Activated CD4-positive, alpha-beta T cell treated with anti-CD3 and anti-CD28 coated beads, Interleukin-2, amount 10 ng/mL, durations not matched to agents 7 days and 5 days (primary cell): ENCODE measurements at places on chromosomes 1 and 21.
A peak's percentile ranks its signal among the peaks of the same experiment; 100 is the strongest.

DNA sequence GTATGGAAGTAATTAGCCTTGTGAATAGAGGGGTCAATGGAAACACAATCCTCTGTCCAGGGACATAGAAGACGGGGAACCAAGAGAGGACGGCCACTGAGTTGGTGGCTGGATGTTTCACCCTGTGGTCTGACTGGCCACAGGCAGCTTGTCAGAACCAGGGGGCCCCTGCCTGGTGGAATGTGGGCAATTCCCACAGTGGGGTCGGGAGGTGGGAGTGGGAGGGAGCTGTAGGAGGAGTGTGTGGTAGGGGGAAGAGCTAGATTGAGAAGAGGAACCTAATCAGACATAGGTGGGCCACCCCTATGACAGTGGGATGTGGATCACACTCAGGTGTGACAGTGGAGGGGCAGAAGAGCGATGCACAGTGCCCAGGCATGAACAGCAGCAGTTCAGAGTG, 31.3 kb downstream of the TRIM62 start:
- no peaks in the 10 kb centered on the region for H3K27me3 ChIP-seq
- H3K36me3 ChIP-seq: peaks cover 8% of the 10 kb centered on the region
- H3K4me3 ChIP-seq: no peak overlapping the region
- no peak overlapping the region for H3K27ac ChIP-seq

DNA sequence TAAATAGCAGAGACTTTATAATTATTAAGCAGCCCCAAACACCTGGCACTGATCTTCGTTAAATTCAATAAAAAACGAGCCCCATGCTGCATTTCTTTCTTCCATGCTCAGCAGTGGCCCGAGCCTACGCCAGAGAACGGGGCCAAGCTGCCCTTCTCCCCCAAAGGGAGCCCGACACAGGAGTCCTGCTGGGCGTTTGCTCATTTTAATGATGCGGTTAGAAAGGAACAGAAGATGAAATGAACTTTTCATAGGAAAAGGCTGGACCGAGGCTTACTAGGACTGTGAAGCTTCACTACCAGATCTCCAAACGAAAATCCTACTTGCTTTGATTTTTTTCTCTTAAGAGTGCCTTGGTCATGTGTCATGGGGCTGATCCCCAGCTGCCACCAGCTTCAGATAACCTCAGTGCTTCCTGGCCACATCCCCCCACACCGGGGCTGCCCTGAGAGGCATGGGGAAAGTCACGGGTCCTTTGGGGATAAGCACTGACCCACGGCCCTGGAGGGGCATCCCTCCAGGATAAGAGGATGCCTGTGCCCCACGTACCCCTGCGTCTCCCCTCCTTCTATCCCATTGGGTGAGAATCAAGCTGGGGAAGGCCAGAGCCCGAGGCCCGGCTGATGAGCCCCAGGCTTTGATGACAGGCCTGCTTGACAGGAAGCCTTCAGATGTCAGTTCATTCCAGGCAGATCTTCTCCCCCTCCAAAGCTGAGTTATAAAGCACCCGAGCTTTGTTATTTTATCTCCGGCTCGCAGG, 34.2 kb downstream of the PGBD5 start:
- DNase-seq: no peak
- H3K27me3 ChIP-seq: no peaks in the 10 kb centered on the region
- no peaks in the 10 kb centered on the region for H3K36me3 ChIP-seq
- H3K27ac ChIP-seq: no peak overlapping the region

DNA sequence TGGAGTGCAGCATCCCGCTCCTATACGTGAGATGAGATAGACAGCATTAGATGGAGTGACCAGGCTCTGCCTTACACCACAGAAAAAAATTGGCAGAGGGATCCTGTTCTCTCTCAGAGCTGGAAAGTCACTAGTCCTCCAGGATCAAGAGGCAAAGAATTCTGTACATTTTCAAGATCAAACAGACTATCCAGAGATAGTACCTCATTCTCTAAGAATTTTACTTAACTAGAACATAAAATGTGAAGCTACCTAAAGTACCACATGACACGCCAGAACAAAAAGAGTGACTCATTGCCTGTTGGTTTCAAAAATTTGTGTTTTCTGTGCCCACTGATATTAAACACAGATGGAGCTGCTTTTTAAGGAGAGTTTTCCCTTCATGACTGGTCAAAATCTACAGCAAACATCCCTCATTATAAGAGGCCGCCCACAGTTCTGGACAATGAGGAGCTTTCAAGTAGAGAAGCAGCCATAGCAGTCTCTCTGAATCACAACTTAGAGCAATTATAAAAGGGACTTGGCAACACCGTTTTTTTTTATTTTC, 32.3 kb downstream of the CD160 start:
- DNase-seq: no peak
- no peaks in the 10 kb centered on the region for H3K27me3 ChIP-seq
- peaks cover 52% of the 10 kb centered on the region for H3K36me3 ChIP-seq
- no peak overlapping the region for H3K4me3 ChIP-seq
- H3K27ac ChIP-seq: no peak overlapping the region

- no peak for DNase-seq
- no peaks in the 10 kb centered on the region for H3K4me1 ChIP-seq
- no peak overlapping the region for H3K27ac ChIP-seq
- peaks cover 28% of the 10 kb centered on the region for H3K27me3 ChIP-seq
- no peaks in the 10 kb centered on the region for H3K36me3 ChIP-seq
These were observed 39.0 kb downstream of the FOXO6 start for GRCh38 chr1:41400225-41400624.

DNA sequence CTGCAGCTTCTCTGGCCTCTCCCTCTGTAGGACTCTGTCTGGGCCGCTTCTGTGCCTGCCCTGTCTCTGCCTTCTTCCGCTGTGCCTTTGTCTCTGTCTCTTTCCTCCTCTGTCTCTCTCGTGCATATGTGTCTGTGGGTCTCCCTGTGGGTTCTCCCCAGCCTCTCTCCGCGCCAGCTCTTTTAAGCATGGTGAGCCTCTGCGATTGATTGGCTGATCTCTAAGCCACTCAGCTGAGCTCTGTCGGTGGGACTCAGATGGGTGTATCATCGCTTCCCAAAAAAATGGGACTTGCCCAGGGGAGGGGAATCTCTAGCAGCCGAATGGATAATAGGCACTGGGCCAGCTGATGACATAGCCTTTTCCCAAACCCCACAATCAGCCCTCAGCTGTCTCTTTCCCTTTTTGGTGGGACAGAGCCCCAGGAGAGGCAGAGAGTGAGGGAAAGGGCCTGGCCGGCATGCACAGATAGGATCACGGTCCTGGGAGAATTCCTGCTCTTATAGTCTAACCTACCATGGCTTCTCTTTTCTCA, at the start of gene ADAMTS4:
Gene ADAMTS4, minus strand, starts transcription at position 158 of the 535 bp plus-strand sequence. CDS start 427 bp downstream, outside the sequence.
- H3K27ac ChIP-seq: peak within 1 kb of the TSS; percentile 98
- no peaks in the 10 kb centered on the region for H3K27me3 ChIP-seq
- H3K4me3 ChIP-seq: no peak within 1 kb of the TSS
- DNase-seq: no peak

DNA sequence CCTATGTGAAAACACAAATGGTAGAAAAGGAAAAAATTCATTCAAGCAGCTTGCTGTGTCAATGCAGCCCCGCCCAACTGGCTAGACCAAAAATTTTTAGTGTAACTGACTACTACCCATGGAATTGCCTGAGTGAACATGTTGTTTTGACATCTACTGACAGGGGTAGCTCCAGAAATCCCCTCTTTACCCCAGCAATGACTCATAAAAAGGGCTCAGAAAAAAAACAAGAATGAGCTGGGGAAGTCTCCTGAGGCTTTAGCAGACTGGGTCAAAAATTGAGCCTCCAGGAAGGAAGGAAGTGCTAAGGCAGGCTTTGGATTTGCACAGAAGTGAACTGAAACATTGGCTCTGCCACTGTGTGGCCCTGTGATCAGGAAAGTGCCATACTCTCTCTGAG, 24.4 kb upstream of the FGGY start:
- H3K4me1 ChIP-seq: peaks cover 1% of the 10 kb centered on the region
- peaks cover 23% of the 10 kb centered on the region for H3K27me3 ChIP-seq
- H3K4me3 ChIP-seq: no peak overlapping the region
- H3K27ac ChIP-seq: no peak overlapping the region

DNA sequence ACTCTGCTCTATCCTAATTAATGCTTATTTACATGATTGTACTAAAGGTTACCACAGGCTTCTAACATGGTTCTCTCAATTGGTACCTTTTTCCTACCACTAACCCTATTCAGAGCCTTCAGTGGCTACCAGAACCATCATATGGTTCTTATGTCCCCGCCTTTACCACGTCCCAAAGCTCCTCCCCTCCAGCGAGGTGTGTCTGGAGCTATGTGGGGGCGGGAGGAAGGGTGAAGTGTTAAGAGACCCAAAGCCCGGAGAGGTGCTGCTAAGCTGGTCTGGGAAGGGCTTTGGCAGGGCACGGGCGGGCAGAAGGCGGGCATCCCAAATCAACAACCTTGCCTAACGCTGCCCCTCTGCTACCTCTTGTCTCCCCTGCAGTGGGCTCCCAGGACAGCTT, 10.0 kb downstream of the SPATA46 start:
- DNase-seq: no peak
- no peaks in the 10 kb centered on the region for H3K36me3 ChIP-seq
- H3K4me1 ChIP-seq: no peaks in the 10 kb centered on the region
- H3K27me3 ChIP-seq: no peaks in the 10 kb centered on the region

GRCh38 chr1:53507116-53507820, 48.1 kb downstream of the DMRTB1 start:
- H3K36me3 ChIP-seq: no peaks in the 10 kb centered on the region
- H3K27ac ChIP-seq: no peak overlapping the region
- H3K4me1 ChIP-seq: no peaks in the 10 kb centered on the region
- DNase-seq: no peak

- no peaks in the 10 kb centered on the region for H3K27me3 ChIP-seq
- no peak overlapping the region for H3K4me3 ChIP-seq
- no peaks in the 10 kb centered on the region for H3K4me1 ChIP-seq
- H3K27ac ChIP-seq: no peak overlapping the region
These were observed 87.4 kb upstream of the TTC39A start for GRCh38 chr1:51417496-51418383.

DNA sequence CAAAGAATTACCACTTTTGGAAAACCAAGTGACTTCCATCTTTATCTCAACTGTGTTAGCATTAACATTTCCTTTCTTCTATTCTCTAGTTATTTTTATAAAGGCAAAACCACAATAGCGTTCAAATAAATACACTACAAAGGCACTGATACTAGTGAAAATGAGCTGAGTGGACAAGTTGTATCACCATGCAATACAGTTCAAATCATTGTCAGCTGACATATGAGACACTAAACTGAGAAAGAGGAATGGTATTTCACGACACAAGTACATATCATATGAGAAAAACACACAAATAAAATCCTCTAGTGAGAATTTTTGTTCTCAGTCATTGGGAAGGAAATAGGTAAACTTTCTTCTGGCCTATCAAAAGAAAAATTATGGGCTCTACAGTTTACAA, 26.2 kb downstream of the ENAH start:
- no peak for DNase-seq
- no peak overlapping the region for H3K4me3 ChIP-seq

GRCh38 chr1:243763806-243764205, 86.2 kb downstream of the AKT3 start:
- no peaks in the 10 kb centered on the region for H3K4me1 ChIP-seq
- H3K4me3 ChIP-seq: no peak overlapping the region
- DNase-seq: no peak
- H3K27me3 ChIP-seq: no peaks in the 10 kb centered on the region
- no peak overlapping the region for H3K27ac ChIP-seq

DNA sequence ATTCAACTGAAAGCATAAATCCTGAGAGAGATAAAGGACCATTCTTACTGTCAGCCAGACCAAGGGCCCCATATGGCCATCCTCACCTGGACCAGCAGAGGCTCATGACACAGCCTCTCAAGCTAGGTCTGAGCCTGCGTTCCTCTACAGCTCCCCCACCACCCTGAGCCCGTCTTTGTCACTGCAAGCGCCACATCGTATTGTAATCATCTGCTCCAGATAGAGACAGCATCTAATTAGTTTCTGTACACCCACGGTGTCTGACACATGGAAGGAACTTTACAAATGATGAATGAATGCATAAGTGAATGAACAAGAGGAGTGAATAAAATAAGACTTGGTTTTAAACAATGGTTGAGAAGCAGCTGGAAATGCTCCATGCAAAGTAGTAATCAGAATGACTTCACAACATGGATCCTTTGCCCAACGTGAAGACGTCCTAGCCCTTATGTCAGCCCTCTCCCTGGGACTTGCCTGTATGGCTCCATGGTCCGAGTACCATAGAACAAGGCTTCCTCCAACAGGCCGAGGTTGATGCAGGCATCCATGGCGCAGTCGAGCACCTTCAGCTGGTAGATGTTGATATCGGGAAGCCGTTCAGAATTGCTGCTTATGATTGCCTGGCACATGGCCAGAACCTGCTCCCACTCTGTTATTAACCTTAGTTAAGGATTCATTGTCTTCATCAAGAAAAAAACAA, 648.9 kb downstream of the SMYD3 start:
- no peaks in the 10 kb centered on the region for H3K4me1 ChIP-seq
- no peak for DNase-seq

- no peaks in the 10 kb centered on the region for H3K27me3 ChIP-seq
- no peak overlapping the region for H3K4me3 ChIP-seq
- no peak for DNase-seq
- peaks cover 11% of the 10 kb centered on the region for H3K36me3 ChIP-seq
- peaks cover 7% of the 10 kb centered on the region for H3K4me1 ChIP-seq
These were observed 7.8 kb upstream of the H3-3A start for GRCh38 chr1:226054519-226055327.

DNA sequence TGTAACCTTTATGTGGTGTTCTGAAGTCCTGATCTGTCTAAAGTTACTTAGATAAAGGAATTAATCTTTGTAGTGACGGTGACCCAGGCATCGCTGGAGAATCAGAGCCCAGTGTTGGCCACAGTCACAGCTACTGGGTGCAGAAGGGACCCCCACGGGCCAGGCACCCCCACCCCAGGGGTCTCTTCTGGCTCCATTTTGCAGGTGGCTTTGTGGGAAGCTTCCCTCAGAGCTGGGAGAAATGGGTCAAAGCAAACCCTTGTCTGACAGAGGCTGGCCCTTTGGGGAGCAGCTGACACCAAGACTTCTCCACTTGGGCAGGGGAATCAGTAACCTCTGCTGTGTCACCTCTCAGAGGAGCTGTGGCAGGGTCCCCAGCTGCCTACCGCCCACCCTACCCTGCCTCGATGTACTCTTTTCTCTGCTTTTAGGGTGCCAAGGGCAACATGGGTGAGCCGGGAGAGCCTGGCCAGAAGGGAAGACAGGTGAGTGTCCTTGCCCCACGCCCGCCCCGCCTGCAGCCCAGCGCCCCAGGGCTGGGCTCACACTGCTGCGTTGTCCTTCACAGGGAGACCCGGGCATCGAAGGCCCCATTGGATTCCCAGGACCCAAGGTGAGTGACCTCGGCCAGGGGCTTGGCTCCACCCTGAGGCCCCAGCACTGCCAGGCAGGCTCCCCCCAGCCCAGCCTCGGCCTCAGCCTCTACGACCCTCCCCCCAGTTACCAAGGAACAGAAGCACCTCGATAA, 17.7 kb downstream of the COL6A2 start:
- no peaks in the 10 kb centered on the region for H3K27me3 ChIP-seq
- DNase-seq: no peak
- peaks cover 2% of the 10 kb centered on the region for H3K36me3 ChIP-seq

GRCh38 chr21:34814529-34814951, 145.7 kb downstream of the CLIC6 start:
- H3K27ac ChIP-seq: no peak overlapping the region
- H3K27me3 ChIP-seq: no peaks in the 10 kb centered on the region
- H3K4me3 ChIP-seq: no peak overlapping the region
- H3K4me1 ChIP-seq: peaks cover 35% of the 10 kb centered on the region
